ENCODE measurements at places on chromosomes 1 and 21. TPM values are rescaled to one million over a fixed set of nuclear protein-coding genes. Genes with fewer than 3 reads are reported as not detected.

DNA sequence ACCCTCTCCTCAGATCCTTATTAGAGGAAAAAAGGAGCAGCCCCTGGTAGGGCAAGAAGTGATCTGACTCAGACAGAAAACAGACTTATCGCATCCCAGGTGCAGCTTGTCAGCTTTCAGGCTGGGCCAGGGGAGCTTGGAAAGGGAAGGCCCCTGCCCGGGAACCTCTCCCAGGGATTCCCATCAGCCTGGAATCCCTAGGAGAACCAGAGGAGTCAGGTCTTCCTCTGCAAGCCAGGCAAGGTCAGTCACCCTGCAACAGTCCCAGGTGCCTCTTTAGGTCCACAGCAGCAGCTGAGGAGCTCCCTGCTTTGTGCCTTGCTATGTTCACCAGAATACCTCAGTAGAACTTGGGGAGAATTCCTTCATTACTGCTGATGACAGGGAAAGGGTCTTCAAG lies 2.9 kb upstream of the PRAMEF12 start:
- H3K4me1 ChIP-seq = no peaks in the 10 kb centered on the region
- H3K36me3 ChIP-seq = no peaks in the 10 kb centered on the region
- no peak for DNase-seq
- no peak overlapping the region for H3K4me3 ChIP-seq

- DNase-seq = no peak
- H3K36me3 ChIP-seq = peaks cover 33% of the 10 kb centered on the region
- peaks cover 12% of the 10 kb centered on the region for H3K27me3 ChIP-seq
- H3K4me3 ChIP-seq = no peak overlapping the region
- peaks cover 18% of the 10 kb centered on the region for H3K4me1 ChIP-seq
These were observed 26.0 kb downstream of the PTTG1IP start for GRCh38 chr21:44847261-44848056.

- peaks cover 8% of the 10 kb centered on the region for H3K27me3 ChIP-seq
- peak overlapping the region; percentile 78 for H3K27ac ChIP-seq
These were observed 7.2 kb upstream of the ETV3L start for GRCh38 chr1:157106813-157107189.

DNA sequence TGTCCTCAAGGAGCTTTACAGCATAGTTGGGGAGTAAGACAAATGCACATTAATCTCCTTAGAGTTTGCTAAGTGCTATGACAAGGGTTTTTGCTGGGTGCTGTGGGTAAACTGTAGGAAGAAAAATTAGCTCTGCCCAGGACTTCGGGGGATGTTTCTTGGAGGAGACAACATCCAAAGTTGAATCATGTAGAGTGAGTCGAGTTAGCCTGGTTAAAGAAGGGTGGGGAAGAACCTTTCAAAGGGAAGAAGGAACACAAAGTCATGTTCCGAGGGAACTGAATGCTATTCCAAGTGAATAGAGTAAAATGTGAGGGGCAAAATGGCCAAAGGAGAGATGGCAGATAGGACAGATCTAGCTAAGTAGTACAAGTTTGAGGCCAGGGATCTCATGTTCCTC lies 17.1 kb downstream of the SPRTN start:
- no peak overlapping the region for H3K4me3 ChIP-seq
- peaks cover 24% of the 10 kb centered on the region for H3K36me3 ChIP-seq
- H3K27ac ChIP-seq = no peak overlapping the region
- no peak for DNase-seq

- no peaks in the 10 kb centered on the region for H3K27me3 ChIP-seq
- no peak for DNase-seq
- H3K4me3 ChIP-seq = no peak overlapping the region
- no peak overlapping the region for H3K27ac ChIP-seq
- H3K4me1 ChIP-seq = peaks cover 5% of the 10 kb centered on the region
- no peaks in the 10 kb centered on the region for H3K36me3 ChIP-seq
These were observed 18.7 kb downstream of the HHIPL2 start for GRCh38 chr1:222529181-222529580.

GRCh38 chr1:112923959-112924349 lies 32.0 kb downstream of the SLC16A1 start:
- no peaks in the 10 kb centered on the region for H3K27me3 ChIP-seq
- H3K4me3 ChIP-seq = no peak overlapping the region
- peaks cover 28% of the 10 kb centered on the region for H3K36me3 ChIP-seq
- H3K27ac ChIP-seq = no peak overlapping the region
- H3K4me1 ChIP-seq = no peaks in the 10 kb centered on the region

DNA sequence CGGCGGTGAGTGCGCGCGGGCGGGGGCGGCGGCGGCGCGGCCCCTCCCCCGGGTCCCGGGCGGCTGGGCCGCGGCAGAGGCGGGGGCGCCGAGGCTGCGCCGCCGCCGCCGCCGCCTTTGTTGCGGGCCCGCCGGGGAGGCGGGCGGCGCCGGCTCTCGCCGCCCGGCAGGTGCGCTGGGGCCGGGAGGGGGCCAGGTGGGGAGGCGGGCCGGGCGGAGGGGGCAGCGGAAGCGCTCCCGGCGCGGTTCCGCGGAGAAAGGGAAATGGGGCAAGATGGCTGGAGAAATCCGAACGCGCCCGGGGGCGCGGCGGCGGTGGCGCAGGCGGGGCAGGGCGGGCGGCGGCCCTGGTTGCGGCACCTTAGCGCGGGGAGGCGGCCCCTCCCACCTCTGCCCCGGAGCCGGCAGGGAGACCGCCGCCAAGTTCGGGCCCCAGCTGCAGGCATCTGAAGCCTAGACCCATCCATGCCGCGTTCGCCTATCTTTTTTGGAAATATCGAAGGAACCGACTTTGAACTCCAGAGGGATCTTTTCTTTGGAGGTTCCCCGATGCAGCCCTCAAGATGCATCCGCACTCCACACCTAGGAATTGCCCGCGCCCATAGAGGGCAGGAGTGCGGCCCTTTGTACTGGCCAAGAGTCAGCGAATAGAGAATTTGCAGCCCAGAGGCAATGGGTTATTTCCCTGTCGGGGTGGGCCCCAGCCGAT lies 479 bp downstream of the POGK start:
- H3K27me3 ChIP-seq = no peaks in the 10 kb centered on the region
- H3K4me3 ChIP-seq = peak overlapping the region; percentile 77
- no peak overlapping the region for H3K27ac ChIP-seq
- DNase-seq = peak; percentile 83
- H3K36me3 ChIP-seq = peaks cover 28% of the 10 kb centered on the region

DNA sequence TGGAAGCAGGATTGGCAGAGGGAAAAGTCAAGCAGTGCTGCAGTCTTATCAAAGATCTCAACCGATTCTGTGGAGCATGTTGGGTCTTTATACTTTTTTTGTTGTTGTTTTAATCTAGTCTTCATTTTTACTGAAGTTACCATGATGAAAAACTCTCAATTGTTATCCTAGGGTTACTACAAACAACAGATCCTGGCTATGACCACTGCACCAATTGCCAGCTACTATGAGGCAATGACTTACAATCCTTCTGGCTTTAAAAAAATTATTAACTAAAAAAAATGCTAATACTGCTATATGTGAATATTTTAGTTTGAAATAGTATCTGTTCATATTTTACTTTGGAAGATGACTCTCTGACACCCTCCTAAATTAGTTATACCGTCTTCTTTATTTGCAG lies 145.9 kb downstream of the CNIH3 start:
- H3K27ac ChIP-seq = no peak overlapping the region
- peaks cover 6% of the 10 kb centered on the region for H3K4me1 ChIP-seq
- no peak overlapping the region for H3K4me3 ChIP-seq
- peaks cover 4% of the 10 kb centered on the region for H3K27me3 ChIP-seq

- H3K4me3 ChIP-seq = no peak overlapping the region
- no peak overlapping the region for H3K27ac ChIP-seq
- DNase-seq = no peak
These were observed 9.5 kb downstream of the BMP8A start for GRCh38 chr1:39500862-39501389.

GRCh38 chr1:178323067-178323466 lies 173.7 kb downstream of the CLEC20A start:
- no peaks in the 10 kb centered on the region for H3K27me3 ChIP-seq
- no peak overlapping the region for H3K4me3 ChIP-seq
- H3K27ac ChIP-seq = no peak overlapping the region

GRCh38 chr1:159751031-159751430 lies 29.7 kb upstream of the DUSP23 start:
- no peak overlapping the region for H3K27ac ChIP-seq
- no peak for DNase-seq
- no peaks in the 10 kb centered on the region for H3K4me1 ChIP-seq
- H3K4me3 ChIP-seq = no peak overlapping the region
- no peaks in the 10 kb centered on the region for H3K27me3 ChIP-seq

The FCRL4 gene
- not detected for total RNA-seq

The CELSR2 gene
- 1.5 TPM for total RNA-seq

The KPRP gene
- total RNA-seq = not detected

The LPAR3 gene
- 0.29 TPM for total RNA-seq

The DNAI4 gene
- total RNA-seq = 12.7 TPM

The KRTAP13-2 gene
- total RNA-seq = not detected

The RGS16 gene
- 0.29 TPM for total RNA-seq

Measured in osteoblast (primary cell).